ENCODE measurements at places on chromosomes 16 and 17.

- DNase-seq, result no peak
These were observed 10.9 kb downstream of the STH start for GRCh38 chr17:46009681-46010596.

GRCh38 chr16:88347656-88348376, 34.9 kb upstream of the ZNF469 start:
- DNase-seq, result no peak

DNA sequence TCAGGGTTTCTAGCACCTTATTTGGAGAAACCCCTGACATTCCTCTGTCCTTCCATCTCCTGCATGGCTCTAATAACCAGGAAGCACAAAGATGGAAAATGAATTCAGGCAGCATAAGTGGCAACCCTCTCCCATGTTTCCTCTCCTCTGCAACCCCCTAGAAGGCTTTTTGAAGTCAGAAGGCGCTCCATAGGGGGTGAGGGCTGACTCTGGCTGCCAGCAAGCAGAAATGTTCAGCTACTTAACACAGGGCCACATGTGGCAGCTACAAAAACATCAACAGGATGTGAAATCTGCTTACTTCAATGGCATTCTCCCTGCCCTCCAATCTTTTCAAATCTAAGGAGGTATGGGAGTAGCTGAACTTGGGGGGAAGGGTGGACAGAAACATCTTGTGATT, 55.2 kb upstream of the IRX5 start:
- DNase-seq, result peak; percentile 44

GRCh38 chr17:62688398-62689160, 61.1 kb downstream of the MRC2 start:
- DNase-seq, result no peak

GRCh38 chr16:55331648-55332185, 7.7 kb downstream of the IRX6 start:
- DNase-seq, result no peak

DNA sequence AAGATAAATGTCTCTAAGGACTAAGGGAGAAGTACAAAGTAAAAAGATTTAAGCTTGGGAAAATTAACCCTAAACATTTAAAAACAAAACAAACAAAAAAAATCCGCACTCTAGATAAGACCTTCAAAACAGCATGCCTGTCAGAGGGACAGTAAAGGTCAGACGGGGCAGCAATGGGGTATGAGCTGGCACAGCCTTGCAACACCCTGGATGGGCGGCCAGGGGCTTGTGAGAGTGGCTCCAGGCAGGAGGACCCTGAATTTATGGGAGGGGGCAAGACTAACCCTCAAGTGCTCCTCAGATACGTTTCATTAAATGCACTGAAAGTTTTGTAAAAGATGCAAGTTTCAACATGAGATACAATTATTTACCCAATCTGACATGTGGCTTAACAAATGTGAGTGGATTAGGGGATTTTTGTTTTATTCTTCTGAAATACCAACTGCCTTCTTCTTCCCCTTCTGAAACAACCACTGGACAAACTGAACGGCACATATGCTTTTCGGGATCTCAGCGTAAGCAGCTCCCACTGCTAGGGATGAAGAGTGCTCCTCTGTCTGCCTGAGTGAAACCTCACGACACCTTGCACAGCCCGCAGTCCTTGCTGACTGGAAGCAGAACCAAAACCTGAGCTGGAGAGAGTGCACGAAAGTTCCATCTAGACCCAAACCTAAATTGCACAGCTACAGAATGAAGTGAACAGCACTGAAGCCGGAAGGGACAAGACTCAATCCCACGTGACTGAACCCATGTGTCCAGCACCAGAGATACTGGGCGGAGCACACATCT, 128.4 kb downstream of the ANKRD11 start:
- no peak for DNase-seq
